Activated CD4-positive, alpha-beta memory T cell treated with anti-CD3 and anti-CD28 coated beads for 36 hours (primary cell): ENCODE measurements at places on chromosomes 12 and 14. TPM values are rescaled to one million over a fixed set of nuclear protein-coding genes. Genes with fewer than 3 reads are reported as not detected.

DNA sequence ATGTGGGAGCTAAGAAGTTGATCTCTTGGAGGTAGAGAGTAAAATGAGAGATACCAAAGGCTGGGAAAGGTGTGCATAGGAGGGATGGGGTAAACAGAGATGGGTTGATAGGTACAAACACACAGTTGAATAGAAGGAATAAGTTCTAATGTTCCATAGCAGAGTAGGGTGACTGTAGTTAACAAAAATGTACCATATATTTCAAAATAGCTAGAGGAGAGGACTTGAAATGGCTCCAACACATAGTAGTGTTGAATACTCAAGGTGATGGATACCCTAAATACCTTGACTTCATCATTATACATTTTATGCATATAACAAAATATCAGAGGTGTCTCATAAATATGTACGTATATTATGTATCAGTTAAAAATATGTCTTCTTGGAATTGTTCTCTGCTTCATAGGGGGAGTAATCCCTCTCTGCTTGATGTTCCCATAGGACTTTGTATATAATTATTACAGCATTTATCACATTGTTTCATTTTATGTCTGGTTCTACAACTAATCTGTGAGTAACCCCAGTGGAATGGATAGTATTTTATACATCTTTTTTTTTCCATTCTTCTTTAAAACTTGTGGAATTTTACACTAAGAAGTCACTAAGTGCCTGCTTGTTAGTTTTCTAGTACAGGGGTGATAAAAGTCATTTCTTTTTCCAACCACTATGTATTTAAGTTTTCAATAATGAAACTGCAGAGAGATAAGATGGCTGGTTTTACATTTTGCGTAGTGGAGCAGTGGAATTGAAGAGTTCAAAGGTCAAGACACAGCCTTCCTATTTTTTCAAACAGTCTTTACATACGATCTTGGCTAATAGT is 1940.0 kb upstream of the SEL1L start:
- H3K4me3 ChIP-seq = no peak overlapping the region
- no peak for DNase-seq
- H3K36me3 ChIP-seq = no peaks in the 10 kb centered on the region

DNA sequence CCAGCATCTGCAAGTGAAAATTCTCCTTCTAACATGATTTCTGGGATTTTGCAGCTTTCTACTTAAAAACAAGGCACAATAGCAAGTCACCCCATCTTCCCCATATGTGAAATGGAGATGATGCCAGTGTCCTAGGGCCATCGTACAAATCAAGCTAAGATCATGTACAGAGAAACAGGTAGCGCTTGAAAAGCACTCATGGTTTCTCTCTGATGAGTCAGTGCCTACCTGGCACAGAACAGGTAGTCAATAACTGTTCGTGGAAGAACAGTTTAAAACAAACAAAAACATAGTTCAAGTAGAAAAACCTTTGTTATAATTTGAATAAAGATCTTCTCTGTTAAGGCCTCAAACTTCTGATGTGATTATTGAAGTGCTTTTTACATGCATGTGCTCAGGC is 46.9 kb downstream of the RAD52 start:
- no peaks in the 10 kb centered on the region for H3K27me3 ChIP-seq
- DNase-seq = no peak
- H3K4me1 ChIP-seq = peaks cover 31% of the 10 kb centered on the region
- H3K36me3 ChIP-seq = peaks cover 41% of the 10 kb centered on the region
- no peak overlapping the region for H3K4me3 ChIP-seq

- DNase-seq = no peak
- H3K36me3 ChIP-seq = no peaks in the 10 kb centered on the region
- peaks cover 1% of the 10 kb centered on the region for H3K27me3 ChIP-seq
- peaks cover 4% of the 10 kb centered on the region for H3K4me1 ChIP-seq
These were observed 33.3 kb upstream of the PPM1A start for GRCh38 chr14:60215520-60216420.

DNA sequence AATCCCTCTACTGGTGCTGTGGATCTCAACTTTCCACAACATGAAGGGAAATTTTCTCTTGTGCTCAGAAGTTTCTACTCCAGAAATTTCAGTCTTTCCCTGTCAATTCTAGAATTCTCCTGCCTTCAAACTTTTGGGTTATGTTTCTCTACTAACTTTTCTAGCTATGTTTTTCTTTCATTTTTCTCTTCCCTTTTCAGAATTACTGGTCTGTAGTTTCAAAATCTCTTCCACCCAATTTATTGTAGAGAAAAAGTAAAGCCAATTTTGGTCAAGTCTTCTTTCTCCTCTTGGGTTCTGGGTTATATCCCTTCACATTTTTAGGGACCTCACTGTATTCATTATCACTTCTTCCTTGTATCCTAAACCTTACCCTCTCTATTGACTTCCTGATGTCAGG is 18.9 kb downstream of the CNTN1 start:
- H3K27me3 ChIP-seq = no peaks in the 10 kb centered on the region
- H3K4me3 ChIP-seq = no peak overlapping the region
- no peak for DNase-seq
- H3K27ac ChIP-seq = no peak overlapping the region

The HELB gene
- 20.8 TPM for total RNA-seq

DNA sequence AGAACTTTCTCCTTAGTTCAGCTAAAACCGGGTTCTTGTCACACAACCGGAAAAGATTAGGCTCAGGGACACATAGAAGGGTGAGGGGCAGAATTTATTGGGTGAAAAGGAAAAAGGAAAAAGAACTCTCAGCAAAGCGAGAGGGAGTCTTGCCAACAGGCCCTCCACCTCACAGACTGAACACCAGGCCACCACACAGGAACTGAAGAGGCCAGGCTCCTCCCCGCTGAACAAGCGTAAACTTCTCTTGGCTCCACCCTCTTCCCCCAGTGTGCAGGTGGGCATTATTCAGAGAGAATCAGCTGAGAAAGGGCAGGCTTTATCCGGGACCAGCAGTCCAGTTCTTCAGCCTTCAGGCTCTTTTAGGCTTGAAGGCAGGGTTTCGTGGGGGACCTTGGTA is 125.6 kb upstream of the FGD4 start:
- no peak overlapping the region for H3K27ac ChIP-seq
- DNase-seq = peak; percentile 37
- no peak overlapping the region for H3K4me3 ChIP-seq
- H3K4me1 ChIP-seq = peaks cover 13% of the 10 kb centered on the region

DNA sequence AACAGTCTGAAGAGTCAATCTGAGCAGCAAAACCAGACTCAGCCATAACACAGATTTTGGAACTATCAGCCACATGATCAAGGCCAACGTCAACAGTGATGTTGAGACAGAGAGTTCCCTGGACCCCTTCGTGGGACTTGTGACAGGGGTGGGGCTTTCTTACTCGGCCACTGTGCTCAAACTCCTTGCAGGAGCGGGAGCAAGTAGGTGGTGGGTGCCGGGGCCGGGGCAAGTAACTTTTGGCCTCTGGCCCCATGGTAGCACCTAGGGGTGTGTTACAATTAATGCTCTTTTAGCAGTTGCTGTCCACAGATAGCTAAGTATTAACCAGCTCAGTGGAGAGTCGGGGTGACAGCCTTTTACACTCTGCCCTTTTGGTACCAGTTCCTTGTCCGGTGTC is 384.4 kb downstream of the NUAK1 start:
- no peaks in the 10 kb centered on the region for H3K36me3 ChIP-seq
- H3K4me3 ChIP-seq = no peak overlapping the region
- H3K27me3 ChIP-seq = no peaks in the 10 kb centered on the region
